ENCODE measurements at places on chromosomes 5 and 9.

- DNase-seq = no peak
These were observed 192.0 kb downstream of the MTRR start for GRCh38 chr5:8060953-8061429.

DNA sequence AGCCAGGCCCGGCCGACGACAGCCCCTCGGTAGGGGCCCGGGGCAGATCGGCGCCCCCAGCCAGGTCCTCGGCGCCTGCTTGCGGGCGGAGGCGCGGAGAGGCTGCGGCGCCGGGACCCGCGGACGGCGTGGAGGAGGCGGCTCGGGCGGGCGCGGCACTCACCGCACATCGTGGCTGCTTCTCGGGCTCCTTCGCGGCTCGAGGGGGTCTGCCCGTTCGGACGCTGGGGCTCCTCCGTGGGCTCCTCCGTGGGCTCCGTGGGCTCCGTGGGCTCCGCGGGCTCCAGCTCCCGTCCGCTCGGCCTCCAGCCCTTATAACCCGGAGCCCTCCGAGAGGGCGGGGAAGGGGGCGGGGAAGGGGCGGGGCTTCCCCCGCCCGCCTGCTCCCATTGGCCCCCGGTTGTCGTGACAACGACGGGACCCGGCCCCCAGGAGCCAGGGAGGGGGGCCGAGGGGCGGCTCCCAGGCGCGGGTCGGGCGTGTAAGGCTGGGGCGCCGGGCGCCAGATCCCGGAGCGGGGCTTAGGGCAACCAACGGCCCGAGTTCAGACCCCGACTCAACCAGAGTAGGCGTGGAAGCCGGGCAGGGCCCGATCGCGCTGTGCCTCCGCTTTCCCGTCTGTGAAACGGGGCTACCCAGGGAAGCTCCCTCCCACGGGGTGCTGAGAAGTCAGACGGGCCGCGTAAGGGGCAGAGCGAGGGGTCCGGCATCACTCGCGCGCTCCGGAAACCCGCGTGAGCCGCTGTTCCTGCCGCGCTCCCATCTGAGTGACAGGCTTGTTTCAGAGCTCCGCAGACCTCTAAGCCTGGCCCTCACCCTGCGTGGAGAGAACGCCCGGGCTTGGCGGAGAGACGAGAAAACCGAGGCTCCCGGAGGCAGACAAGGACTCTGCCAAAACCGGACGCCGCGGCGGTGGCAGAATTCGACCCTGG, at the start of gene GFPT2:
GFPT2 (minus strand) TSS at position 289 of the 932 bp plus-strand sequence; CDS start at position 170, 119 bp downstream.
- peak; percentile 59 for DNase-seq

GRCh38 chr5:169415948-169416347, 115.0 kb upstream of the SLIT3 start:
- DNase-seq = no peak

DNA sequence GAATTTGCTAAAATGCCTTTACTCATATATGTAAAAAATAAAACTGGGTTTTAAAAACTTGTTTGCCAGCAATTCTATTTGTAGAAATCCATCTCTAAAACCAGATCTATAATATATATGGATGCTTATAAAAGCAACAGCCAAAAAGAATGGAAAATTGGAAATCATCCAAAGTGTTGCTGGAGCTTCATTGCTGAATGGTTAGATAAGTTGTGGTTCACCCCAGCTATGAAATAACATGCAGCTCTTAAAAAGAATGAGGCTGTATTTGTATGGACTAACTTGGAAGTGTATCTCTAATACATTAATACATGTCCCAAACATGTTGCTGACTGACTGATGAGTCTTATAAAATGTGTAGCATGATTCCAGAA, 76.2 kb downstream of the STK10 start:
- no peak for DNase-seq

- DNase-seq = no peak
These were observed 38.3 kb downstream of the EQTN start for GRCh38 chr9:27258662-27259061.

- no peak for DNase-seq
These were observed 67.5 kb downstream of the TLE1 start for GRCh38 chr9:81621785-81622259.

GRCh38 chr5:149514512-149514911, 36.7 kb downstream of the CSNK1A1 start:
- no peak for DNase-seq

DNA sequence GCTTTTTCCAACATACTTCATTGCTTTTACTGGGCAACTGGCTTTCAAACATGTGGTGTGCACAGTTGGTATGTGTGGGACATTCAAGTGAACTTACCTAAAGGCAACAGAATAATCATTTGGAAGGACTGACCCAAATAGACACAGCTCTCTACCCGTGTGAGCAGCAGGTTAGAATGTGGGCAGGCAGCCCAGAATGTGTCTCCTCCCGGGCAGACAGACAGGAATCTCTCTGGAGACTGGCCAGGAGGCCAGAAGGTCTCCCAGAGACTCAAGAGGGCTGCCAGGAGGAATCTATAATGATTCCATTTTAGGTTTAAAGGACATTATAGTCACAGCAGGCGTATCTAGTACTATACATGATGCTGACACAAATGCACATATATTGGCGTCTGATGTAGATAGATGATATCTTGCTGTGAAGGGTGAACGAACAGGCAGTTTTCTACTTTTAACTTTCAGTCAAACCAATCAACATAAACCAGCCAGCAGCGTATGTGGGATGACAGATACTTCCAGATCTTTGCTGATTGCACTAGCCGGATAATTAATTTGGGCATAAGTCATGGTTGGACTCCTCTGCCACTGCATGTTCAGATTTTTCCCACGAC, 297.4 kb upstream of the ZNF608 start:
- no peak for DNase-seq

DNA sequence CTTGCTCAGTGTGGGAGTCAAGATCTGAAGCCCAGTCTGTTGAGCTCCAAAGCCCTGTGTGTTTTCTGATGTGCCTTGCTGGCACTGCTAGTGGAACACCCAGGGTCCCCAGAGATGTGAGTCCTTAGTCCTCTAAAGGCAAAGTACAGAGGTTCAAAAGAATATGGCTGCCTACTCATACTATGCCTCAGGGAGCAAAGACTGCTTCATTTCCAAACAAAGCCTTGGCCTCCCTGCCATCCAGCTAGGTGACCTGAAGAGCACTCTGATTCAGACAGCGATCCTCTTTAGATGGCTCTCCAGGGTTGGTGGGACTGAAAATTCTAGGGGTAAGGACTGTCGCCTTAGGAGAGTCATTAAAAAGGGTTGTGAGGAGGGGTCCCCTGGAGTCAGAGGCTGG, 2.0 kb downstream of the PRLR start:
- no peak for DNase-seq

GRCh38 chr9:38228331-38229103, 159.5 kb upstream of the SHB start:
- no peak for DNase-seq

DNA sequence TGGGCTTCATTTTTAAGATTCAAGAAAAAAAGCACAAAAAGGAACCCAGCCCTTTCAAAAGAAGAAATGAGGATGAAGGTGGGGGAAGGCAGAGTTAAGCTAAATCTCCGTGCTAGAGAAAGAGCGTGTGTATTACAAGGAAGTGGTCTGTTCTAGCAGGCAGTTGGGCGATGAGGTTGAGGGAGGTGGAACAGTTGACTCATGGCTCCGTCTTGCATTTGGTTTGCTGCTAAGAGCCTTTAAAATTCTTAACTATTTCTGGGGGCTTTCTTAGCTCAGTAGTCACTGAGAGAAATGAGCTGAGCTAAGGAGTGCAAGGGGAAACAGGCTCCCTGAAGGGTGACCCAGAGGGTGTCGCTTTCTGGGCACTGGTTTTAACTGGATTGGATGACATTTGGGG, 117.4 kb downstream of the GCNT1 start:
- DNase-seq = peak; percentile 41

- no peak for DNase-seq
These were observed 581 bp upstream of the SARDH start for GRCh38 chr9:133738640-133739225.

DNA sequence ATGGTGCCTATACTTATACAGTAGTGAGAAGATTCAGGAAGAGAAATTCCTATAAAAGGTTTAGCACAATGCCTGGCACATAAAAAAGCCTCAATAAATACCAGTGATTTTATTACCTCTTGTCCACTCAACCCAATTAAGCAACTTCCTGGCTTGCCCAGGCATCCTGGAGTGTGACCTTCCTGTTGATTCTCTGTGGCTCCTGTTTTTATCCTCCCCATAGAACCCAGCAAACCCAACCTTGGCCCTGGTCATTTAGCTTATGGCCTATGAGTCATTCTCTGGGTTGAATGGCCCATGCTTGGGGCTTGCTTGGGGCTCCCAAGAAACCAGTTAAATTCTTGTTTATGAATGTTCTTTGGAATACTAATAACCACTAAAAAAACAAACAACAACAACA, 21.4 kb upstream of the SPARC start:
- no peak for DNase-seq

DNA sequence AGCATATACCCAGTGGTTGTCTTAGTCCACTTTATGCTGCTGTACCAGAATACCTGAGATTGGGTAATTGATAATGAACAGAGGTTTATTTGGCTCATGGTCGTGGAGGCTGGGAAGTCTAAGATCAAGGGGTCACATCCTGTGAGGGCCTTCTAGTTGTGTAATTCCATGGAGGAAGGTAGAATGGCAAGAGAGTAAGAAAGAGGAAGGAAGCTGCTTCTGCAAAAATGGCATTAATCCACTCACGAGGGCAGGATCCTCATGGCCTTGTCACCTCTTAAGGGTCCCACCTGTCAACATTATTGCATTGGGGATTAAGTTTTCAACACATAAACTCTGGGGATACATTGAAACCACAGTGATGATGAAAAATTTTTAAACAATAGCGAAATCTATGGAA, 17.0 kb downstream of the BTNL8 start:
- DNase-seq = no peak

GRCh38 chr9:111034898-111035539, 3.3 kb downstream of the LPAR1 start:
- DNase-seq = no peak

DNA sequence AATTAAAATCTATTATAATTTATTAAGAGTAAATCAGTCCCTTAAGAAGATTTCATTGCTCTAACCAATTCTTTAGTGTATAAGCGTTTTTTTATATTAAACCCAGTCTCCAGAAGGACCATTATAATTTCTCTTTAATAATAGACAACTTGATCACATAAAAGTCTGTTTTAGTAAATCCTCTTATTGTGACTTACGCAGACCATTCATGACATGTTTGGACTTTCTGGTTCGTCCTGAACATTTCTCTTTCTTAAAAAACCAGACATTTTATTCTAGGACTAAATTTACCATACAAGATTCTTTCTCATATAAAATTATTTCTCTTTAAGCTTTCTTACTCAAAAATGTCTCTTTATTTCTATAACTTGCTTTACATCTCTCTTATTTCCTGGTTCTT, 196.2 kb upstream of the RAI14 start:
- no peak for DNase-seq

DNA sequence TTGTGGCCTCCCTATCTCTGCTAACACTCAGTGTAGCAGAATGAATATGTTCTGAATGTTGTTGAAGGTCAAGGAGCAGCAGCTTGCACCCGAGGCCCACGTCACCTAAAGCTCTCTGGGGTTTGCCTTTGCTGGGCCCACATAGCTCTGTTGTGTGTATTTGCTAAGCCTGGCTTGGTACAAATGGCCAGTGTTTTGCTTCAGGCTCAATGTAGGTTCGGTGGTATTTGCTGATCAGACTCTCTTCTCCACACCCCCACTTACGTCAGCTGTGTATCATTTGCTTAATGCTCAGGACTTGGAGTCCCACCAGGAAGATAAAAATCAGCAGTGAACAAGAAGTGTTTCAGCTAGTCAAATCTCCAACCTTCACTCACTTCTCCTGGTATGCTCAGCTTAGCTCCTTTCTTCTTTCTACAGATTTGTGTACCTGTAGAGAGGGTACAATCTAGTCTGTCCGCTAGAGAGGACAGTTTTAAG, 4.8 kb upstream of the RFESD start:
- no peak for DNase-seq

- no peak for DNase-seq
These were observed 1.0 kb downstream of the KLF9 start for GRCh38 chr9:70413464-70413798.

DNA sequence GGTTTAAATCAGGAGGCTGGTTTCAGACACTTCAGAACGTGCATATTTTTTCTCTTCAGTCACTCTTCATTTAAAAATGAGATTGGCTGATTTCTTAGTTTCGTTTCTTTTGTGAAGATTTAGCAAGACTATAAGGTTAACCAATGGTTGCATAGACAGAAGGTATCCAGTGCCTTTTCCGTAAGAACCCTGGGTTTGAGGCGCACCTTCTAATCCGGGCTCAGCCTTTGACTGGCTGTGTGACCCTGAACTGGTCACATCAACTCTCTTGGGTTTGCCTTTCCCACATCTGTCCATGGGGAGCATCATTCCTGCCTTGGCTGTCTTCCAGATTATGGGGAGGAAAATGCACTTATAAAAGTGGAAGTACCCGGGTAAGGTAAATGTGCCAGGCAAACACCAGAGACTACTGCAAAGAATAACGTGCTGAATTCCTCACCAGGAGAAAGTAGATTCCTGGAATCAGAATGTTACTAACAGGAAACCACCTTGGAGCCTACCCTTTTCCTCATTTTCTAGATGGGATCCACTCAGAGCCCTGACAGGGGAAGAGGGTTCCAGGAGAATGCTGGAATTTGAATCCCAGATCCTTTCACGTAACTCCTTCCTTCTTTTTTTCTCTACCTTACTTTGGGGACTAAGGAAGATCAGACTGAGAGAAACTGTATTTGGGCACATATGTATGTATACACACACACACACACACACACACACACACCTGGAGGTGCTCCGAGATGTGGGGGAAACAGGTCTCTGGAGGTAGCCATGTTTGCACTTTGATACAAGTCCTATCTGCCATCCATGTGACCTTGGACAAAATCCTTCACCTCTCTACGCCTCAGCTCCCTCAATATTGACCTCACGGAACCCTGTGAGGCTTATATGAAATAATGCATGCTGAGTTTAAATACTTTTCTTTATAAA, 6.8 kb downstream of the HAND1 start:
- no peak for DNase-seq

DNA sequence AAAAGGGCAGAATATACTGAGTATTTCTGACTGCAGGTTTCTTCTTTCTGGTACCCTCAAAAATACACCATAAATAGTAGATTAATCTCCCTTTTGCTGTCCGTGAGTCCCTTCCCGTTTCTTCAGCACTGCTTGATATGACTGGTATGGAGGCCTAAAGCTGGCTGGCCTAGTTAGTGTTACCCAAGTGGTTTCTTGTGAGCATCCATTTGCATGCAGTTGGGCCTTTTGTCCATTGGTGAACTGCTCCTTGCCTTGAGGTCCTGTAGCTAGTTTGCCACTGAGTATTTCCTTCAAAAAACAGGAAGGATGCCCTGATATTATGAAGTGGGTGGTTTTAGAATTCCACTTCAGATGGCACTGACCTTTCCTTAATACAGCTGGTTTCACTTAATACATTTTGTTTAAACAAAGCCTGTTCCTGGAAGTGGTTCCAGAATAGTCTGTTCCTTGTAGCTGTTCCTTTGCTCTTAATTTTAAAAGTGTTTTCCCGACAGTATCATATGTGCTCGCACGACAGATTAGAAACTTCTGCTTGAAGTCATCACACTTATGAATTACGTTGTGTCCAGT, 40.0 kb upstream of the ABL1 start:
- DNase-seq = no peak

DNA sequence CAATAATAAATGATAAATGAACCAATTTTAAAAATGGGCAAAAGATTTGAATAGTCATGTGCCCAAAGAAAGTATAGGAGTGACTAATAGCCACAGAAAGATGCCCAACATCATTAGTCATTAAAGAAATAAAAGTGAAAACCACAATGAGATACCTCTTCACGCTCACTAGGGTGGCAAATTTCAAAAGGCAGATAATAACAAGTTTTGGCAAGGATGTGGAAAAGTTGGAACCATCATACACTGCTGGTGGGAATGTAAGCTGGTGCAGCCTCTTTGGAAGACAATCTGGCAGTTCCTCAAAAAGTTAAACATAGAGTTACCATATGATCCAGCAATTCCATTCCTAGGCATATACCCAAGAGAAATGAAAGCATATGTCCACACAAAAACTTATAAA, 1819.8 kb downstream of the MAT2B start:
- DNase-seq = no peak

All from stimulated activated CD8-positive, alpha-beta memory T cell treated with anti-CD3 and anti-CD28 coated beads, Interleukin-4, amount 100 ng/mL, for 1 hour (primary cell).